ENCODE measurements at places on chromosomes 3 and 15. TPM values are rescaled to one million over a fixed set of nuclear protein-coding genes. Genes with fewer than 3 reads are reported as not detected.
A peak's percentile ranks its signal among the peaks of the same experiment; 100 is the strongest.

DNA sequence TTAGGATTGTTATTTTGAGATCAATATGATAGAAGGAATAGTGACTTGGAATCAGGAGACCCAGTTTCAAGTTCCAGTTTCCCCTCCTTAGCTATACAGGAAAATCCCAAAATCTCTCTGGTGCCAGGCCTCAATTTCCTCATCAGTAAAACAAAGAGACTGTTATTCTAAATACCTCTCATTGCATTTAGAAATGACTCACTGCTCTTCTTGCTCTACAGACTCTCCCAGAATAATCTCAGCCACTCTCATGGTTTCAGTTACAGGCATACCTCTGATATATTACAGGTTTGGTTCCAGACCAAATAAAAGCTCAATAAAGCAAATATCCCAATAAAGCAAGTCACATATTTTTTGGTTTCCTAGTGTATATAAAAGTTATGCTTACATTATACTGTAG is 28.3 kb downstream of the IMPG2 start:
- DNase-seq = no peak
- no peak overlapping the region for H3K4me3 ChIP-seq
- H3K4me1 ChIP-seq = no peaks in the 10 kb centered on the region
- no peaks in the 10 kb centered on the region for H3K36me3 ChIP-seq

IGF2BP2 gene
- 32.6 TPM for total RNA-seq

PLCH1 gene
- 0.44 TPM for total RNA-seq

DNA sequence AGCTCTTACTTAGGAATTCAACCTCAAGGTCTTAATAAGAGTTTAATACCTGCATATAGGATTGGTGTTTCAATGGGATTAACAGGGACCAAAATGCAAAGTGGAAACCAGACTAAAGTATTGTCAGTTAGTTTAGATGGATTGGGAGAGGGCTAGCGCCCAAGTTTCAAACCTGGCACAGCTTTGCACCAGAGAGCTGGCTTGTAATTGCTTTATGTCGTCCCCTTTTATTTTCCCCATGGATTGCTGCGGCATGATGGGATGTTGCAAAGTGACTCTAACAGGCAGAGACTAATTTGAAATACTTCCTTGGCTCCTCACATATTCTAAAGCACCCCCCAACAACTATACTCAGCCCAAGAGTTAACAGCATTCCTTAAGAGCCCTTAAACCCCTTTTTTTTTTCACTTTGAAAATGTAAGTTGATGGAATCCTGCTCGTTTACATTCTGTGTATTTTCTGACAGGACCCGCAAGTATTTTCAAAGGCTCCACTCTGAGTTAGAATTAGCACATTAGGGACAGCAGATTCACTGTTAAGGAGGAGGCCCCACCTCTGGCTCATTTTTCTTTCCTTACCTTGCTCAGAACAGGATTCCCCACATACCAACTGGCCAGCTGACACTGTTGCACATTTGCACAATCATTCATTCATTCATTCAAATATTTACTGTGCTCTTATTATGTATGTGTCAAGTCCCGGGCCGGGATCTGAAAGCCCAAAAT is 214.2 kb downstream of the ERC2 start:
- no peaks in the 10 kb centered on the region for H3K4me1 ChIP-seq
- no peaks in the 10 kb centered on the region for H3K36me3 ChIP-seq

DNA sequence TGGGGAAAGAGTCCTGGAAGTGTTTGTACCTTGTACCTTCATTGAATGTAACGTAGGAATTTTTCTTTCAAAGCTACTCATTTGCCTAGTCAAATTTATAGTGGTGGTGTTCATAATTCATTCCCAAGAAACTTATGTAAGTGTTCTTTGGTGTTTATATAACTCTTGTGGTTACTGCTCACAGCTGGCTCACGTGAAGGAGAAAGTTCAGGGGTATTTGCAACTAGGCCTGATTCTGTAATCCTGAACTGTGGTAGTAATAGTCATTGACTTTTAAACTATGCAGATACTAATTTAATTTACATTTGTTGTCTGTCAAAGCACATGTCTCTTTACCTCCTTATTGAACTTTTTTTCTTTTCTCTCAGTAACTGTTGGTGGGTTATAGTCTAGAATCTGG is 50.5 kb upstream of the TEX264 start:
- H3K36me3 ChIP-seq = no peaks in the 10 kb centered on the region
- no peak for DNase-seq
- H3K27ac ChIP-seq = no peak overlapping the region
- H3K4me1 ChIP-seq = peaks cover 11% of the 10 kb centered on the region

STIMATE gene
- 6.0 TPM for total RNA-seq

GRCh38 chr3:35393901-35394799 is 245.2 kb upstream of the ARPP21 start:
- no peaks in the 10 kb centered on the region for H3K36me3 ChIP-seq
- no peaks in the 10 kb centered on the region for H3K27me3 ChIP-seq
- H3K4me3 ChIP-seq = no peak overlapping the region
- no peak overlapping the region for H3K27ac ChIP-seq
- peak; percentile 89 for DNase-seq

SH3GL3 gene
- 8.6 TPM for total RNA-seq

- H3K4me1 ChIP-seq = peaks cover 39% of the 10 kb centered on the region
- peaks cover 10% of the 10 kb centered on the region for H3K36me3 ChIP-seq
- H3K4me3 ChIP-seq = no peak overlapping the region
- DNase-seq = peak; percentile 54
Observed at GRCh38 chr3:46960081-46960701, 16.4 kb downstream of the CCDC12 start.

DNA sequence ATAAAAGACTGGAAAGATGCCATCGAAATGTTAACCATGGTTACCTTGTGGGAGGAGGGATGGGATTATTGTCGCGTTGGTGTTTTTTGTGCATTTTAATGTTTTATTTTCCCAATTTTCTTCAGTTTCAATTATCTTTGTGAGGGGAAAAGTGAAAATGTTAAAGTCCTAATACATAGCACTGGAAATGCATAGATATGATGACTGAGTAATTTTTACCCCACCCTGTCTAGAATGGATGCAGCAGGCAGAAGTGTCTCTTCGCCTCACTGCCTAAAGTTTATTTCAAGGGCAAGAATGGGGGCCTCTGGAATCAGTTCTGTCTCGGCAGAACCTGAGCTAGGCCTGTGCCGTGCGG is 11.5 kb downstream of the FOXL2 start:
- no peak overlapping the region for H3K4me3 ChIP-seq
- no peak overlapping the region for H3K27ac ChIP-seq
- H3K36me3 ChIP-seq = no peaks in the 10 kb centered on the region
- H3K27me3 ChIP-seq = peaks cover 74% of the 10 kb centered on the region
- no peak for DNase-seq
- peaks cover 42% of the 10 kb centered on the region for H3K4me1 ChIP-seq

EIF2B5 gene
- 32.6 TPM for total RNA-seq

DNA sequence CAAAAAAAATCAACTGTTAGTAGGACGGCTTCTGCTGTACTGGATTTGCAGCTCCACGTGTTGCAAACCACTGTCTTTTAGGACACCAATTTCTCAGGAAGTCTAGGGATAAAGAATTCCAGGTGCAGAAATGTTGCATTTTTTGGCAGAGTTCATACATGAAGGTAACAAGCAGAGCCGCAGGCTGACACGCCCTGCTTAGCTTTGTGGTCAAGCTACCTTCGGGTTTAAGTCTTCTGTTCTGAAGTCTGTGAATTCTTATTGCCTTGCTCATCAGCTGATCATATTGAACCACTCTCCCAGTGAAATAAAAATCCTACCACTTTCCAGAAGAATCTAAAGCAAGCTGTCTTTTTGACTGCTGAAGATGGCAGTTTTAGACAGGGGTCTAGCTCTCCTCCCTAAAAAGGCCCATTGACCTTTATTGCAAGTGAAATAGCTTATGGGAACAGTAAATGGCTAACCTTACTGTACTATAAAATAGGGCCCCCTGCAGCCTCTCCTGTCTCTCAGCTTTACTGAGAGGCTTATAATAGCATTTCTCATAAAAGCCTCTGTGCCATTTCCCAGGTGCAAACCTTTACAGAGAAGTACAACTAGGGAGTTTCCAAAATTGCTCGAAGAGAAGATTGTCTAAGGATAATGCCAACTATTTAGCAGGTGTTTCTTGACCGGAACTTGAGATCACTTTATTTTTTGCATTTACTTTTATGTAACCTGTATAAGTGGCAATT is 262.2 kb upstream of the IL12A start:
- no peaks in the 10 kb centered on the region for H3K36me3 ChIP-seq
- no peak for DNase-seq
- no peaks in the 10 kb centered on the region for H3K27me3 ChIP-seq

DNA sequence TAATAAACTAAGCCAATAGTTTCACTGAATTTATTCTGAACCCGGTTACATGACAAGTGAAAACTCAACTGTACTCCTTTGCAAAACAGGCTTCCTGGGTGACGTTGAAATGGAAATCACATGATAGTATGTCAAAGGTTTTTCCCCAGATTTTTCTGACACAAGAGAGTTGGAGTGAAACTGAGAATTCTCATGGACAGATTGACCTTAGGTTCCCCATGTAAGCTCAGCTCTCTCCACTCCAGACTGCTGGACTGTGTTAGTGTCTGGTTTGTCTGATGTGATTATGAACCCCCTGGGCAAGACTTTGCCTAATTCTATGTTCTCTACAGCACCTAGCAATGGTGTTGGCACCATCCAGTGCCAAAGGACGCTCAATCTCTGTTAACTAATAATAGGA is 219.7 kb upstream of the COL8A1 start:
- H3K36me3 ChIP-seq = no peaks in the 10 kb centered on the region
- no peaks in the 10 kb centered on the region for H3K27me3 ChIP-seq
- H3K4me3 ChIP-seq = no peak overlapping the region
- no peaks in the 10 kb centered on the region for H3K4me1 ChIP-seq
- H3K27ac ChIP-seq = no peak overlapping the region

- no peak overlapping the region for H3K27ac ChIP-seq
- peak; percentile 3 for DNase-seq
- no peaks in the 10 kb centered on the region for H3K36me3 ChIP-seq
Observed at GRCh38 chr3:78430741-78431140, 1337.1 kb downstream of the ROBO1 start.

- H3K4me3 ChIP-seq = no peak overlapping the region
- DNase-seq = peak; percentile 60
- peaks cover 11% of the 10 kb centered on the region for H3K4me1 ChIP-seq
- H3K27ac ChIP-seq = no peak overlapping the region
- H3K36me3 ChIP-seq = no peaks in the 10 kb centered on the region
- H3K27me3 ChIP-seq = no peaks in the 10 kb centered on the region
Observed at GRCh38 chr15:43916326-43916660, 89.5 kb downstream of the WDR76 start.

GRCh38 chr3:70829092-70829491 is 516.7 kb upstream of the MDFIC2 start:
- H3K4me1 ChIP-seq = peaks cover 19% of the 10 kb centered on the region
- no peak overlapping the region for H3K27ac ChIP-seq
- H3K4me3 ChIP-seq = no peak overlapping the region
- no peaks in the 10 kb centered on the region for H3K27me3 ChIP-seq
- H3K36me3 ChIP-seq = no peaks in the 10 kb centered on the region
- peak; percentile 37 for DNase-seq

GRCh38 chr3:129470861-129471260 is 30.8 kb downstream of the IFT122 start:
- H3K4me3 ChIP-seq = no peak overlapping the region
- DNase-seq = no peak
- H3K4me1 ChIP-seq = no peaks in the 10 kb centered on the region
- H3K27ac ChIP-seq = no peak overlapping the region

DNA sequence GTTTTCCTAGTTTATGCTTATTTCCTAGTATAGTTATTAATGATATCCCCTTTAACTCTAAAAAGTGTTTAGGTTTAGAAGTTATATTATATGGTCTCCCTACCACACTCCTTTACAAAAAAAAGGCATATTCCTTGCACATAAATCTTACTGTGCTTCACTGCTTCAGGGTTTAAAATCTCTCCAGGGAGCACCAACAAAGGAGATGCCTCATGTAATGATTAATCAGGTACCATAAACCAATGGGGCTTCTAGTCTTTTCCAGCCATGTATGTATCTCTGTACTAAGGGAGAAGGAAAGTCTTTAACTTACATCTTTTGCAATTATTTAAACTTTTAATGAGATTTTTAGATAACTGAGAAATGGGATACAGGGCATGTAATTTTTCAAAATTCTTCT is 91.5 kb upstream of the RBMS3 start:
- no peak for DNase-seq
- no peak overlapping the region for H3K27ac ChIP-seq
- H3K4me1 ChIP-seq = no peaks in the 10 kb centered on the region
- H3K27me3 ChIP-seq = no peaks in the 10 kb centered on the region
- H3K4me3 ChIP-seq = no peak overlapping the region
- H3K36me3 ChIP-seq = no peaks in the 10 kb centered on the region

- no peaks in the 10 kb centered on the region for H3K36me3 ChIP-seq
- H3K27ac ChIP-seq = no peak overlapping the region
- no peak overlapping the region for H3K4me3 ChIP-seq
- no peak for DNase-seq
- peaks cover 3% of the 10 kb centered on the region for H3K4me1 ChIP-seq
Observed at GRCh38 chr3:39379778-39380155, 3.4 kb upstream of the SLC25A38 start.

ANKRD28 gene
- total RNA-seq = 32.1 TPM

GPR149 gene
- total RNA-seq = 0.35 TPM

DNA sequence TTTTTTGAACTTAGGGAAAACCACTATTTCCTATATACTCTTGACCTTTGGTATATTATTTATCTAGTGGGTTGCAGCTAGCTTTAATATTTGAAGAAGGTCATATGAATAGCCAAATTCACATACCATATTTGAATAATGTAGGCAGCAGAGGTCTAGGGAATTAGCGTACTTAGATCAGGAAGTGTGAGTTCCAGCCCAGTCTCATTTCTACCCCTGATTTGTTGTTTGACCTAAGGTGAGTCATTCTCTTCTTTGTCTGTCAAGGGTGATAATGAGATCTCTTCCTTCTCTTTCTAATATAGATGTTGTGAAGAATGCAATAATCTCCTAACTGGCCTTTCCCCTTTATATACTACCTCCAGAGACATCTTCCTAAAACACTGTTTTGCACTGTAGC is 36.6 kb upstream of the ZPLD1 start:
- no peaks in the 10 kb centered on the region for H3K36me3 ChIP-seq
- H3K4me3 ChIP-seq = no peak overlapping the region
- DNase-seq = no peak
- no peak overlapping the region for H3K27ac ChIP-seq
- H3K4me1 ChIP-seq = no peaks in the 10 kb centered on the region

PLA2G4D gene
- total RNA-seq = not detected

DNA sequence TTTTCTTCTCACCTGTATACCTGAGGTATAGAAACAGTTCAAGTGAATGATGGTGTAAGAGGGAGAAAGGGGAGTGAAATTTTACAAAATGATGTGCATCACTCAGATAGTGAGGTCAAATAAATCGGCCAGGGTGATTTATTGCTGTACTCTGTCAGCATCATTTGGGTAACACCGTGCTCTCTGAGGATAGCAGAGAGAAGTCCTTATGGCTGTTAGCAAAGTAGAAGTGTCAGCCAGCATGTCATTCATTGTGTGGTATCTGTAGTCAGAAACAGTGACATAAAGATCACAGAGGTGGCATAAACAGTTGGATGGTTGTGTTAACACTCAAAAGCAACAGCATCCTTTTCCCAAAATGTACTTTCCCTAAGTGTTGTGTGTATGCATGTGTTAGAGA is 53.4 kb downstream of the PSMD6 start:
- DNase-seq = no peak
- H3K27me3 ChIP-seq = no peaks in the 10 kb centered on the region
- H3K4me3 ChIP-seq = no peak overlapping the region
- H3K4me1 ChIP-seq = peaks cover 16% of the 10 kb centered on the region
